ENCODE measurements at places on chromosomes 5 and 9.

- no peak for DNase-seq
Observed at GRCh38 chr5:113984928-113985327, 376.9 kb upstream of the KCNN2 start.

DNA sequence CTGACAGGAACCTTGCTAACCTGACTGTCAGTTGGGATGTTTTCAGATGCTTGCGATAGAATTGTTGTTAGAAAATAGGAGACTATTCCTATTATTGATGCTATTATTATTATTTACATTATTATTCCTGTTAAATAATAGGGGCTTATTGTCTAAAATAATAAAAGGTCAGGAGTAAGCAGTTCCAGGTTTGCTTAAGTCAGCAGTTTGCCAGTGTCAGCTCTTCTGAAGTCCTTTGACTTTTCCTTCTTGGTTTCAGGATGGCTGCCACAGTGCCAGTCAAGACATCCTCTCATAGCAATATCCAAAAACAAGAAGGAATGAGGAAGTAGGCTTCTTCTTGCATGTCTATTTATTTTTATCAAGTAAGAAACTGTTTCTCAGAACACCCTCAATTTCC, 141.7 kb upstream of the MARCHF11 start:
- no peak for DNase-seq

- DNase-seq: no peak
Observed at GRCh38 chr5:164351245-164351834, 845.9 kb downstream of the MAT2B start.

DNA sequence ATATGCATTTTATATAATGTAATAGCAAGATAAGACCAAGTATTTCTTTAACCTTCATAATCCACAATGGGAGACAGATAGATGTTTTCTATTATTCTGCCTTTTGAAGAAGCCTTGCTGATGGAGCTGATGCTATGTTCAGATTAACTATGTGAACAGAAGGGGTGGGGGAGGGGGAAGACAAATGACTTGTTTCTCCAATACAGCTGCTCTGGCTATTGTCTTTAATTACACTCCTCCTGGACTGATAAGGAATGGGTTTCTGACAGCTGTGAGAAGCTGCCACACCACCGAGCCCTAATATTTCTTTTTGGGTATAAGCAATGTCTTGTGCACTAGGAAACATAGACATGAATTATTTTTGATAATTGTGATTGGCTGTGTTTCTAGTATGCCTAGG, 62.0 kb downstream of the CAVIN4 start:
- DNase-seq: no peak

Measured in G401 (cell line).